ENCODE measurements at places on chromosomes 7 and 10. TPM values are rescaled to one million over a fixed set of nuclear protein-coding genes. Genes with fewer than 3 reads are reported as not detected.

The TEX36 gene
- total RNA-seq = not detected

The LRMDA gene
- total RNA-seq = 7.9 TPM

DNA sequence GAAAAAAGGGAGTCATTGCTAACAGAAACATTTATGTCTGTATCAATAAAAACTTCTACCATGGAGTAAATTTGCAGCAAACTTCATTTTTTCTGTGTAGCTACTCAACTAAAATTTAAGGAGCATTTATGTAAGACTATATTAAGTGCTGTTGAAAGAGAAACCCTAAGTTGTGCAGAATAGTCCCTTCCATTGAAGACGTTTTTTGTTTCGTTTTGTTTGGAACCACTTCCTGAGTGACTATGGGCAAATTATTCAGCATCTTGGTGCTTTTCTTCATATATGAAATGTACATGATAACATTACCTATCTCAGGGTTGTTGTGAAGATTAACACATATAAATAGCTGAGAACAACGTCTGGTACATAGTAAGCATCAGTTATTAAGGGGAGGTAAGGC lies 24.3 kb downstream of the SEM1 start:
- H3K4me3 ChIP-seq = no peak overlapping the region
- H3K36me3 ChIP-seq = no peaks in the 10 kb centered on the region
- no peak overlapping the region for H3K27ac ChIP-seq
- H3K4me1 ChIP-seq = no peaks in the 10 kb centered on the region
- no peak for DNase-seq
- no peaks in the 10 kb centered on the region for H3K27me3 ChIP-seq

DNA sequence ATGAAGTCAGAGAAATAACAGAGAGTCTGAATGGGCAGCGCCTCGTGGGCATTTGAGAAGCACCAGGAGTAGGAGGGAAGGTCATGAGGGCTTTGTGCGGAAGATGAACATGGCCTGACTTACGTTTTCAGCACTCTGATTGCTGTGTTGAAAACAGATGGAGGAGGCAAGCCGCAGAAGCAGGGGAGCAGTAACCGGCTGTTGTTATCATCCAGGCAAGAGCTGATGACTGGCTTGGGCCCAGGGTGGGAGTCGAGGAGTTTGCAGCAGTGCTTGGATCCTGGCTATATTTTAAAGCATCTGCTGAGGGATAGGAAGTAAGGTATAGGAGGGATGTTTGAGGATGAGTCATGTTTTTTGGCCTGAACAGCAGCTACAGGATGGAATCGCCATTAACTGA lies 12.7 kb upstream of the PDLIM1 start:
- H3K36me3 ChIP-seq = no peaks in the 10 kb centered on the region
- DNase-seq = peak; percentile 60
- no peaks in the 10 kb centered on the region for H3K4me1 ChIP-seq
- no peak overlapping the region for H3K4me3 ChIP-seq
- H3K27ac ChIP-seq = no peak overlapping the region
- H3K27me3 ChIP-seq = no peaks in the 10 kb centered on the region

- no peak overlapping the region for H3K27ac ChIP-seq
- DNase-seq = no peak
- H3K4me1 ChIP-seq = peaks cover 26% of the 10 kb centered on the region
- no peaks in the 10 kb centered on the region for H3K36me3 ChIP-seq
Observed at GRCh38 chr7:101113836-101114235, 13.1 kb upstream of the SERPINE1 start.

All from muscle of leg (tissue), 16 donors.